Endothelial cell of umbilical vein (primary cell): ENCODE measurements at places on chromosomes 12 and 14. TPM values are rescaled to one million over a fixed set of nuclear protein-coding genes. Genes with fewer than 3 reads are reported as not detected.

DNA sequence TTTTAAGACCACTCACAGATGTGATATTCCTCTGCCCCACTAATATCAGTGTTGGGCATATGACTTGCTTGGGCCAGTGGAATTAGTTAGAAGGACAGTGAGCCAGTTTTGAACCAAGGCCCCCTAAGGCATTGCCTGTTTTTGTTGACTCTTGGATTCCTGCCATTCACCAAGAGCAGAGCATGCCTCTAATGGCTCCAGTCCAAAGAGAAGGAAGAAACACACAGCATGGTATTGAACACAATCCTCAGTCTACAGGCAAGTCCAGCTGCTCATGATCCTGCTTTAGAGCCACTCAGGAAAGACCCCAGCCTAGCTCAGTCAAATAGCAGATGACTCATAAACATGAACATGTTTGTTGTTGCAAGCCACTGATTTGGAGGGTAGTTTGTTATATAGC lies 1201.5 kb downstream of the BCL11B start:
- no peak overlapping the region for H3K27ac ChIP-seq
- DNase-seq: no peak

GRCh38 chr12:97535582-97535981 lies 73.0 kb downstream of the RMST start:
- H3K27me3 ChIP-seq: no peaks in the 10 kb centered on the region
- no peak overlapping the region for H3K27ac ChIP-seq
- H3K36me3 ChIP-seq: no peaks in the 10 kb centered on the region

DNA sequence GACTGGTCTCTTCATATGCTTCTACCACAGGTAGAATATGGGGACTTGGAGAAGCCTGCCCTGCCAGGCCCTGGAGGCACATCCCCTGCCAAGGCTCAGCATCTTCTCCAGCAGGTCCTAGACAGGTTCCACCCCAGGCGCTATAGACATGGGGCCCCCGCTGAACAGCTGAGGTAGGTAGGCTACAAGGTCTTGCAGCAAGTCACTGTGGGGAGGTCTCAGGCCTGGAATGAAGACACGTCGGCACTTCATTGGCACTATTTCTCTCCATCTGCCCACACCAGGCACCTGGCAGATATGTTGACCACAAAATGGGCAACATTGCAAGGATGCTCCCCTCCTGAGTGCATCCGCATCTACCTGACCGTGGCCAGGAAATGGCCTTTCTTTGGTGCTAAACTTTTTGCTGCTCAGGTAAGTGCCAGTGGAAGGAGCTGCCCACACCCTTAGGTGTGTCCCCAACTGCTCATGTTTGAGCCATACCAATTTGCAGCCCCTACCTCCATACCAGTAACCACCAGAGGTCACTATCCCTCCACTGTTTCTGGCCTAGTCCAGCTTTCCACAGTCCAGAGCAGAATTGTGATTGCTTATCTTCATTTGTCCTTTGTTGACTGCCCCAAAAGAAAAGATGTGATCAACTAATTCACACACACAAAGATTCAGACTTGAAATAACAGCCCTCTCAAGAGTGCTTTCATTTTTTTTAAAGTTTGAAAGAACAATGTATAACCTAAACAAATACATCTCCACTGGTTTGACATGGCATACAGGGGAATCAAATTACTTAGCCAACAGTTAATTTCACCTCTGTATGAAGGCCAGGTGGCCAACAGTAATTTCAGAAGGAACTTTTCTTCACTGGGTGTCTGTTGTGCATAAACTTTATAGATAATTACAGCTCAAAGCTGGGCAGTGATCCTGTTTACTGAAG lies 16.1 kb downstream of the PIGH start:
- no peak overlapping the region for H3K4me3 ChIP-seq
- H3K27me3 ChIP-seq: no peaks in the 10 kb centered on the region
- H3K36me3 ChIP-seq: no peaks in the 10 kb centered on the region
- H3K27ac ChIP-seq: no peak overlapping the region
- peak; percentile 53 for DNase-seq

The MNAT1 gene
- 32.9 and 35.7 TPM in 2 replicates for polyA plus RNA-seq

DNA sequence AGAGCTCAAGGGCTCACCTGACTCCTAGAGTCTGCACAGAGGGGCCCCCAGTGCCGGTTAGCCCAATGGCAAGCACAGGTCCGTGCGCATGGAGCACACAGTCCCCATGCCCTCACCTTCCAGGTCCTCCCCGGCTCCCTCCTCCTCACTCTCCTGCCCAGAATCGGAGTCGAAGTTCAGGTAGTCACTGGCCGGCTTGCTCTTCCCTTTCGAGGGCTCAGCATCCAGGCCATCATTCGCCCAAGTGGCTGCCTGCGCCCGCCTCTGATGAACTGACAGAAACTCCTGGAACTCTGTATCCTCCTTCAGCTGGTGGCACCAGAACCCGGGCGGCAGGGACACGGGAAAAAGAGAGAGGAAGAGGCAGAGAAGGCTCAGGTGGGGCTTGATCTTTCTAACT lies 7.0 kb downstream of the RBM19 start:
- DNase-seq: no peak
- H3K4me1 ChIP-seq: no peaks in the 10 kb centered on the region
- H3K27me3 ChIP-seq: no peaks in the 10 kb centered on the region
- H3K36me3 ChIP-seq: peaks cover 9% of the 10 kb centered on the region

- no peak within 1 kb of the TSS for H3K27ac ChIP-seq
- H3K4me3 ChIP-seq: peak within 1 kb of the TSS; percentile 10
- peak; percentile 20 for DNase-seq
- peaks cover 4% of the 10 kb centered on the region for H3K27me3 ChIP-seq
Measured at GRCh38 chr12:50842637-50843493, at the start of gene TMPRSS12. Gene TMPRSS12, plus strand, starts transcription at chr12:50842926. Its CDS starts 39 bp downstream, at chr12:50842965.

The ZFYVE26 gene
- polyA plus RNA-seq: 13.8 and 15.3 TPM in 2 replicates

GRCh38 chr12:70948976-70949336 lies 28.4 kb upstream of the PTPRR start:
- no peak for DNase-seq
- no peaks in the 10 kb centered on the region for H3K27me3 ChIP-seq
- H3K4me1 ChIP-seq: no peaks in the 10 kb centered on the region
- no peaks in the 10 kb centered on the region for H3K36me3 ChIP-seq
- H3K27ac ChIP-seq: no peak overlapping the region

DNA sequence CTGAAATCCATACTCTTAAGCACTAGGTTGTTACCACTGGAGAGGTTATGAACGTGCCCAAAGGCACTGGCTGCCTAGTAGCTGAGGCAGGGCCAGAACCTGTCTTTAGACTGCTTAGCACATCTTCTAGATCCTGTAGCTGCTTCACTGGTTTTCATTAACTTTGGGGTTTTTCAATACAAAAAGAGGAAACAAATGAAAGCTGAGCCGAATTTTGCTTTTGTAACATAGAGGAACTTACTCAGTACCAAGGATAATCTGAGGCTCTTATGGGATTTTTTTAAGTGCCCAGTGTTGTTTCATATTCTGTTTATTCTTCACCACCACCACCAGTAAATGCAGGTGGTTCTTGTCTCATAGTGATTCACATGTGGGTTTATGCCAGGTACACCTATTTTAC lies 396.1 kb downstream of the RAD51B start:
- peaks cover 4% of the 10 kb centered on the region for H3K4me1 ChIP-seq
- no peak for DNase-seq
- H3K4me3 ChIP-seq: no peak overlapping the region
- no peak overlapping the region for H3K27ac ChIP-seq

DNA sequence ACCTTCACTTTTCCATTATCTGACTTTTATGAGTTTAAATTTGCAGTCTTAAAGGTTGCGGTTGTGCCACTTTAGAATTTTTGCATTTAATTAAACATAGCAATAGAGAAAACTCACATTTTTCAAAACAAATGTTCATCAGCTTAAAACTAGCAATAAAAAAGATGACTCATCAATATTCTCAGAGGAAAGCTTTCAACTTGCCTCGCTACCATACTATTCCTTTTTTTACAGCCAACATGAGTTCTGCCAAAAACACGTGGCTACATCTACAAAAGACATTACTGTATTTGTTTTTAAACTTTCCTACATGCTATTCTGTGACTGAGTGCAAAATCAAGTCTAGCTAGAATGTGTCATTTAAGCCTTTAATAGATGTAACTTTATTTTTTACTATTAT lies 497.1 kb downstream of the RPS29 start:
- no peaks in the 10 kb centered on the region for H3K27me3 ChIP-seq
- H3K4me1 ChIP-seq: no peaks in the 10 kb centered on the region
- H3K36me3 ChIP-seq: no peaks in the 10 kb centered on the region
- no peak for DNase-seq
- H3K4me3 ChIP-seq: no peak overlapping the region
- H3K27ac ChIP-seq: no peak overlapping the region

The DAO gene
- not detected in 2 replicates for polyA plus RNA-seq

DNA sequence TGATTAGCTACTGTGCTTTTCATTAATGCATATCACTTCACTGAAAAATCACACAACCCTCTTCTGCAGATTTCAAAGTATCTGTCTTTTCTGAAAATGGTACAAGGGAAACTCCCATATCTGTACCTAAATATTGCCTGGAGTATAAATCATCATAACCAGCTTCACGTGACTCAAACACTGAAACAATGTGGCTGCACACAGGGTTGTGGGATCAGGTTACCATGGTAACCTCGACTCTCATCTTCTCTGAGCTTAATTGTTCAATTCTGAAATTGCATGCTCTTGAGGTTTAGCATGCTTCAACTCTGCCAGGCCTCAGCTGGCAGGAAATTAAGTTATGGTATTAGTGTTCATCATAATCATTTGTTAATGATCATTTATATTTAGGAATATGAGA lies 77.5 kb upstream of the CPSF6 start:
- H3K4me3 ChIP-seq: no peak overlapping the region
- no peaks in the 10 kb centered on the region for H3K36me3 ChIP-seq
- no peak for DNase-seq
- H3K4me1 ChIP-seq: no peaks in the 10 kb centered on the region

- no peak overlapping the region for H3K27ac ChIP-seq
- no peak for DNase-seq
- no peaks in the 10 kb centered on the region for H3K27me3 ChIP-seq
- H3K4me3 ChIP-seq: no peak overlapping the region
Measured at GRCh38 chr12:113397497-113398197, 6.0 kb downstream of the SDS start.

The TARBP2 gene
- 82.8 and 92.1 TPM in 2 replicates for polyA plus RNA-seq

- no peak overlapping the region for H3K4me3 ChIP-seq
- no peaks in the 10 kb centered on the region for H3K36me3 ChIP-seq
- H3K4me1 ChIP-seq: peaks cover 5% of the 10 kb centered on the region
- no peak overlapping the region for H3K27ac ChIP-seq
Measured at GRCh38 chr12:105275997-105276733, 40.2 kb upstream of the APPL2 start.

DNA sequence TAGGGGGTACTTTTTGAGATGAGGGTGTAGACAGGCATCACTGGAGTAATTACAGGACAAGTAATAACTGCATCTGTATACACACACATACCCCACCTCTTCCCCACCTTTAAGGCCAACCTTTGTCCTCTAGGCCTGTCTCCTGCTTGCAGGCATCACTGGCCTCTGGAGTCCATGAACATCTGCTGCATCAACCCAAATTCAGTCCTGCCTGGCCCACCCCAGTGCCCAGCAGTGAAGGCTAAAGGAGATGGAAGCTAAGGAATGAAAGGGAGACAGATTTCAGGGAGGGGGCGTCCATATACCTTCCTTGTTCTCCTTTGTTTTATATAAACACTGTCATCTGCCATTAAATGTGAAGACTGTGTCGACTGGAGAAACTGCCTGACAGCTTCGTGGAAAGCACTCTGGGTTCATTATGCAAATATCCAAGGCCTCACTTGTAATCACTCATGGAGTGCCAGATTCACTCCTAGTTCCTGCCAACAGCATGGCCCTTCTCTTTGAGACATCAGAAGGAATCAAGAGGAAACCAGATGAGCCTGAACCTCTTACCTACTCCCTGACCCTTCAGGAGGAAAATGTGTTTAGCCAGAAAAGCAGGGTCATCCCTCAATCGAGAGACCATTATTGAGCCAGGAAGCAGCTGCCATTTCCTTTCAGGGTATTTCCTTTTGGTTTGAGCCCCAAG lies 64.4 kb downstream of the SERPINA3 start:
- no peaks in the 10 kb centered on the region for H3K36me3 ChIP-seq
- H3K27ac ChIP-seq: no peak overlapping the region
- H3K4me1 ChIP-seq: no peaks in the 10 kb centered on the region
- H3K4me3 ChIP-seq: no peak overlapping the region

DNA sequence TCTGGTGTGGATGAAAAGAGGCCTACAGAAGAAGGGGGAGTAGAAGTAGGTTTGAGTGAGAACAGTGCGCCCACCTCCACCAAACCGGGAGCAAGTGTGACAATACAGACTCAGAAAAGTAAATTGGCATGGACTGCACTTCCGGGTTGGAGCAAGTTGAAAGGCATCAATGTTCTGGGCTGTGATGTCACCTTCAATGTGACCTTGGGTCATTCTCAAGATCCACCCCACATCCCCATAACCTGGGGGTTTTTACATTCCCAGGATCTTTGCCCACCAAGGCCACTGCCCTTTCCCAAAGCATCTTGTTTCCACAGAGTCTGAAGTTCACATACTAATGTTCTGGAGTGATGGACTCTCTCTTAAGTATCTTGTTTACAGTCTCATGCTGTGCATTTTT lies 5.3 kb upstream of the GZMB start:
- H3K4me3 ChIP-seq: no peak overlapping the region
- DNase-seq: no peak
- H3K36me3 ChIP-seq: no peaks in the 10 kb centered on the region
- no peak overlapping the region for H3K27ac ChIP-seq
- H3K27me3 ChIP-seq: no peaks in the 10 kb centered on the region

The ADAM21 gene
- polyA plus RNA-seq: 0.05 and 0.06 TPM in 2 replicates

The ZDHHC22 gene
- 0.03 and 0.08 TPM in 2 replicates for polyA plus RNA-seq

DNA sequence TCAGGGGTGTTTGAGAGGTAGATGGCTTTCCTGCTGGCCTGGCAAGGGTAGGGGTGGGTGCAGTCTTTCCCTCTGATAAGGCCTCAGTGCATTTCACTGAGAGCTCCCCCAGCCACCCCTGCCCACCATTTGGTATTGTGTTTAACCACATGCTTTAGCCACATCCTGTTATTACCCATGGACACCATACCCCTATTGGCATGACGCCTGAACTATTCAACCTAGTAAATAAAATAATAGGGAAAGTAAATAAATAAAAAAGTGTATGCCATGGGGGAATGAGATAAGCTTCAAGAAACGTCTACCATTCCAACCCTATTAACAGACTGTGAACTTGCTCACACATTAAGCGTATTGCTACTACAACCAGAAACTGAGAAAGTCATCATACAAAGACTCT lies 7.6 kb upstream of the LGR5 start:
- DNase-seq: no peak
- H3K27ac ChIP-seq: no peak overlapping the region
- H3K4me3 ChIP-seq: no peak overlapping the region
- H3K4me1 ChIP-seq: no peaks in the 10 kb centered on the region
- H3K36me3 ChIP-seq: no peaks in the 10 kb centered on the region

The OTOGL gene
- polyA plus RNA-seq: 0.76 and 1.4 TPM in 2 replicates

DNA sequence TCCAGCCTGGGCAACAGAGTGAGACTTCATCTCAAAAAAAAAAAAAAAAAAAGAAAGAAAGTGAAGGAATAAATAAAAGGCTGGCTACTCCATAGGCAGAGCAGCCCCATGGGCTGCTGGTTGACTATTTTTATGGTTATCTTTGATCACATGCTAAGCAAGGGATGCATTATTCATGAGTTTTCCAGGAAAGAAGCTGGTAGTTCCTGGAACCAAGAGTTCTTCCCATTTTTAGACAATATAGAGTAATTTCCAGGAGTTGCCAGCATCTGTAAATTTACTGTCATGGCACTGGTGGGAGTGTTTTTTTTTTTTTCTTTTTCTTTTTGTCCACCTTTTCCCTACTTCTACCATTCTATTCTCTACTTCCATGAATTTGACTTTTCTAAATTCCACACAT lies 24.2 kb downstream of the FGD4 start:
- no peaks in the 10 kb centered on the region for H3K27me3 ChIP-seq
- peaks cover 8% of the 10 kb centered on the region for H3K4me1 ChIP-seq
- H3K27ac ChIP-seq: no peak overlapping the region
- no peak overlapping the region for H3K4me3 ChIP-seq
- peaks cover 2% of the 10 kb centered on the region for H3K36me3 ChIP-seq
